ENCODE measurements at places on chromosomes 7 and 10.

- H3K4me1 ChIP-seq = no peaks in the 10 kb centered on the region
- no peak for DNase-seq
- H3K4me3 ChIP-seq = no peak overlapping the region
- no peaks in the 10 kb centered on the region for H3K36me3 ChIP-seq
- H3K27me3 ChIP-seq = no peaks in the 10 kb centered on the region
Measured at GRCh38 chr7:48933549-48934085, 9.3 kb downstream of the CDC14C start.

DNA sequence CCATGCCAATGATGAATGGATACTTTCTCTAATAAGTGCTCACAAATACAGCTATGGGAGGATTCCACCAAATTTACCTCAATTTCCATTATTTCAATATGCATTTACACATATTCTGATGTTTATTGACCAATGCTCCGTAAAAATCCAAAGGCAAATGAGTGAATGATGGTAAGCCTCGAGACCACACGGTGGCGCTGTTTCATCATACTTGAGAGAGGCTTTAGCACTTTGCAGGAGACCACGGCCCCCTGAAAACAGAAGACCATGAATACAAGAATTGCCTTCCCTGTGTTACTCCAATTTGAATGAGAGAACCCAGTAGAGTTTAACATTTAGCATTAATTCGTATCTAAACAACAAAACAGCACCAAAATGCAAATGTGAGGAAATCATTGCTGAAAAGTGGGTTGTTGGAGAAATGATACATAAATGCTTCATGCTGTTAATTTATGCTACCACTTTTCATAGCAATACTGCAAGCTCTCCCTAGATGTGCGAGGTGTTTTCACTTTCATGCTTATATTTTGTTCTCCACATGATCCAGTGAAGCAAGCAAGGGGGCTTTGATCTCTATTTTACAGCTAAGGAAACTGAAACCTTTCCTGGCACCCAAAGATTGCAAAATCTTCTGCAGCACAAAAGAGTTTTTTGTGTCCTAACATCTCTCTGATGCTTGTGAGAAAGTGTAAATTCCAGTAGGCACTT, 35.4 kb downstream of the TRIL start:
- H3K36me3 ChIP-seq = no peaks in the 10 kb centered on the region
- peaks cover 43% of the 10 kb centered on the region for H3K4me1 ChIP-seq
- DNase-seq = no peak
- H3K27me3 ChIP-seq = peaks cover 29% of the 10 kb centered on the region
- H3K27ac ChIP-seq = no peak overlapping the region

- H3K4me3 ChIP-seq = no peak overlapping the region
- peaks cover 4% of the 10 kb centered on the region for H3K36me3 ChIP-seq
- peaks cover 8% of the 10 kb centered on the region for H3K4me1 ChIP-seq
- peaks cover 18% of the 10 kb centered on the region for H3K27me3 ChIP-seq
Measured at GRCh38 chr10:133109711-133110110, 22.0 kb downstream of the ADGRA1 start.

DNA sequence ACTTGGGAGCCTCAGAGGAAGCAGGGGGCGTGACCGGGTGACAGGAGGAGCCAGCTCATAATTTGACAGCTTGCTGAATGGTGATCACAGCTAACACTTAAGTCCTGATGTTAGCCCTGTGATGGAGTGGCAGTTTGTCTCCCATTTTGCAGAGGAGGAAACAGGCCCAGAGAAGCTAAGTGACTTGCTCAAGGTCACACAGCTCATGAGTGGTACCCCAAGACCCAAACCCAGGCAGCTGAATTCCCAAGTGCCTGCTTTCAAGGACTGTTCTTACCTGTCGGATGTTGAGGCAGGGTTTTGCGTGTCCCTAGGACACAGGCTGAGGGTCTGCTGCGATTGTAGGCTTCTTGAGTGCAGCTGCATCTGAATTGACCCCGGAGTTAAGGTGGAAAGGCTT, 51.7 kb downstream of the PALD1 start:
- peaks cover 3% of the 10 kb centered on the region for H3K27me3 ChIP-seq
- no peak overlapping the region for H3K4me3 ChIP-seq
- no peak for DNase-seq
- peaks cover 3% of the 10 kb centered on the region for H3K36me3 ChIP-seq
- H3K27ac ChIP-seq = no peak overlapping the region
- H3K4me1 ChIP-seq = no peaks in the 10 kb centered on the region

DNA sequence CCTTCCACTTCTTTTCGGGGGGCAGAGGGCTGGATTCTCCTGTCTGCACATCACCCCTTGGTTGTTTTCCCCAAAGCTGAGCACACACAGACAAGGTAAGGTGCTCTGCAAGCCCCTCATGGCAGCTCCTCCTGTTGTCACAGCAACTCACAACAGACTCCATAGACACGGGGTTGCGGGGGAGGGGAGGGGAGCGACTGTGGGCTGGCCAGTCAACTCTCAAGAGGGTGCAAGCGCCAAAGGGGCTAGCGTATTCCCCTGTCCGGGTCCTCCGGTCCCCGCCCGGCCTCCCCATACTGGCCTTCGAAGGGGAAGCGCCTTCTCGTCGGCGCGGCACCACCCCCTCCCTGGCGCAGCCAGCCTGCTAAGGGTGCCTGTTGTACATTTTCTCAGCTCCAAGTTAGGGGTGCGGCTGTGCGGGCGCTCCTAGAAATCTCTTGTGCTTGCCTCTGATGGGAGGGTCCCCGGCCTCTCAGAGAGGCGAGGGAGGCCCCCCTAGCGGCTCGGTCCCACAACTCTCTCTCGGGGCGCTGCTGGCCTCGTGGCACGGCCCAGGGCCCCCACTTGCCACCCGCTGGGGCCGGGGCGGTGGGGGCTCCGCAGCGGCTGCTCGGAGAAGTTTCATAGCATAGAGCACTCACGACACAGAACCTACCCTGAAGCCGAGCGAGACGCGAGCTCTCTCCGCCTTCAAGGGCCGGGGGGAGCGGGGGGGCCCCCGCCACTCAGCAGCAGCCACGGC, 498 bp downstream of the RHOBTB1 start:
- peaks cover 9% of the 10 kb centered on the region for H3K36me3 ChIP-seq
- H3K4me3 ChIP-seq = peak overlapping the region; percentile 97
- H3K4me1 ChIP-seq = peaks cover 34% of the 10 kb centered on the region
- H3K27ac ChIP-seq = peak overlapping the region; percentile 89
- H3K27me3 ChIP-seq = no peaks in the 10 kb centered on the region
- peak; percentile 76 for DNase-seq

GRCh38 chr7:17405786-17406185, 107.3 kb downstream of the AHR start:
- H3K27me3 ChIP-seq = no peaks in the 10 kb centered on the region
- H3K4me1 ChIP-seq = peaks cover 6% of the 10 kb centered on the region

DNA sequence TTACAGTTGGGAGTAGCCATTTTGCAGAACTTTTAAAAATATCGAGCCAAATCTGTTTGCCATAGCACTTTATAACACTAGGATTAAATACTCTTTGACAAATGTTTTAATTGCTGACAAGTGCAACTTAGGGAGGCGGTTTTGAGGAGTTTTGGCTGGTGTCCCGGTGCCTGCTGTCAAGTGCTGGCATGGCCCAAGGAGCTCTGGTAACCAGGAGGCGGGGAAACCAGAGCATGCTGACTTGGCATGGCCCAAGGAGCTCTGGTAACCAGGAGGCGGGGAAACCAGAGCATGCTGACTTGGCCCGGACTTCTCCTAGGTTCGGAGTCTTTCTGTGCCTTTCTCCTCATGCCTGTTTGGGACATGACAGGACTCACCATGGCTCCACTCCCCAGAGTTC, 30.8 kb upstream of the ZNF32 start:
- no peaks in the 10 kb centered on the region for H3K36me3 ChIP-seq
- no peak overlapping the region for H3K4me3 ChIP-seq
- no peak overlapping the region for H3K27ac ChIP-seq
- H3K27me3 ChIP-seq = peaks cover 30% of the 10 kb centered on the region
- no peaks in the 10 kb centered on the region for H3K4me1 ChIP-seq

DNA sequence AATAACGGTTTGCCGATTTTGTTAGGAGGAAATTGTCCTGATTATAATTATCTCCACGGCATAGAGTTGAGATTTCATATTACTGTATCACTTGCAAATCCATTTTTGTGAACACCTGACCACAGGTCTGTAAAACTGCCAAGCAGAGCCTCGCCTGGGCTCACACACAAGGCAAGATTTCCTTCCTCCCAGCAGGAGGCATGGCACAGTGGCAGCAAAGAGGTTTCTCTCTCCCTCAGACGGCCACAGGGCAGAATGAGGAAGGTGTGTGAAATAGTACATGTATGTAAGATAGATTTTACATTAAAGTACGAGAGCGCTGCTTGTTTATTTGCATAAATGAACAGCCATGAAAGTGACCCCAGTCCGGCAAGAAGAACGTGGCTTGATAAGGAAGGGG, 130.1 kb downstream of the CELF2 start:
- H3K27me3 ChIP-seq = peaks cover 70% of the 10 kb centered on the region
- peaks cover 3% of the 10 kb centered on the region for H3K36me3 ChIP-seq
- H3K4me1 ChIP-seq = peaks cover 44% of the 10 kb centered on the region
- DNase-seq = no peak

GRCh38 chr7:103073989-103074518, 542 bp downstream of the FBXL13 start:
- H3K27me3 ChIP-seq = no peaks in the 10 kb centered on the region
- peaks cover 19% of the 10 kb centered on the region for H3K4me1 ChIP-seq
- no peaks in the 10 kb centered on the region for H3K36me3 ChIP-seq

GRCh38 chr7:123351516-123352505, 152.0 kb upstream of the SLC13A1 start:
- DNase-seq = no peak
- no peak overlapping the region for H3K4me3 ChIP-seq
- H3K27me3 ChIP-seq = peaks cover 4% of the 10 kb centered on the region
- no peak overlapping the region for H3K27ac ChIP-seq

DNA sequence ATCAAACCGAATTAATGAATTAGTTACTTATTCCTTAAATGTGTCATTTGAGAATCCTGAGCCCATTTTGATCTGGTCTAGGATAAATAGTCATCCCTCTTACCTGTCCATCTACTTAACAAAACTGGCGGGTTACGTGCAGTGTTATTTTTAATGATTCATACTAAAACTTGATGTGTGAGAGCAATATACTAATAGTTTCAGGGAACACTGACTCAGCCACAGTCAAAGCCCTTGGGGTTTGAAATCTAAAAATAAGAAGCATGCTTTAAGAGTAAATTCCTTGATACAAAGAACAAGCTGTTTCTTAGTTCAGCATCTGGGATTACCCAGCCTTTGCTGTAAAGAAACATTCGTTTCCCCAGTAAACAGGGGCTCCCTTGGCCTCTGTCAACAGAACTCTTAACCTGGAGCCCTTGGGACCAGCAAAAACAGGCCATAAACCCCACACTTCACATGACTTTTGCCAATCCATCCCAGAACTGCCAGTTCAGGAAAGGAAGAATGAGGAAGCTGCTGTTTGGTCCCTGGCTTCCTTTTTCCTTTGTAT, 370.6 kb upstream of the IGFBP3 start:
- peak overlapping the region; percentile 90 for H3K27ac ChIP-seq
- H3K4me3 ChIP-seq = peak overlapping the region; percentile 17
- no peaks in the 10 kb centered on the region for H3K36me3 ChIP-seq
- DNase-seq = no peak

DNA sequence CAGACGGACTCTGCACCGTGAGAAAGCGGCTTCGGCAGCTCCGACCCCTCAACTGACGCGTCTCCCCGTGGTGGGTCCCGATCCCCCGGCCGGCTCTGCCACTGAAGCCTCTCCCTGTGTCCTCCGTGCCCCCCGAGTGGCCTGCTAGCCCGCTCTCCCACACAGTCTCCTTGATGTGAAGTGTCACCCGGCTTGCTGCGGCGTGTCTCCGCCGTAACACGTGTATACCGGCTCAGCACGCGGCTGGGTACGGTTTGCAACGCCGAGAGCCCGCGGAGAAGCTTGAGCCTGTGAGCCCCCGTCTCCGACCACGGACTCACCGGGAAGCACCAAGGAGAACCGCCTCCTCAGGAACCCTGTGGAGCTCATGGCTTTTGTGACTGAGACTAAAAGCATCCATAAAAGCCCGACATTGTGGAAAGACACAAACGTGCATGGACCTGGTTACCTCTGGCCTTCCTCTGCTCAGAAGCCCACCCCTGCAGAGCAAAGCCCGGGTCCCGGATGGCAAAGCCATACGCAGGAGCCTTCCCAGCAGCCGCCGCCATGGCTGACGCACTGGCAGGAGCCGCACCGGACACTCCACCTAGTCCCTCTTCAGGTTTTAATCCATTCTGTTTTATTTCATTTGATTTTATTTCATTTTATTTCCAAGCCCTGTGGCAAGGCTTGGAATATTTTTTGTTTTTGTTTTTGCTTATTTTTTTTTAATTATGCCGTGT, 17.0 kb downstream of the PTPRN2 start:
- H3K27me3 ChIP-seq = peaks cover 19% of the 10 kb centered on the region
- H3K4me3 ChIP-seq = no peak overlapping the region
- H3K27ac ChIP-seq = no peak overlapping the region
- no peaks in the 10 kb centered on the region for H3K4me1 ChIP-seq
- DNase-seq = no peak

DNA sequence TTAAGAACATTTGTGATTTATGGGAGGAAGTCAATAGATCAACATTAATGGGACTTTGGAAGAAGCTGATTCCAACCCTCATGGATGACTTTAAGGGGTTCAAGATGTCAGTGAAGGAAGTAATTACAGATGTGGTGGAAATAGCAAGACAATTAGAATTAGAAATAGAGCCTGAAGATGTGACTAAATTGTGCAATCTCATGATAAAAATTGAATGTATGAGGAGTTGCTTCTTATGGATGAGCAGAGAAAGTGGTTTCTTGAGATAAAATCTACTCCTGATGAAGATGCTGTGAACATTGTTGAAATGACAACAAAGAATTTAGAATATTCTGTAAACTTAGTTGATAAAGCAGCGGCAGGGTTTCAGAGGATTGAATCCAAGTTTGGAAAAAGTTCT, 70.9 kb upstream of the NEUROD6 start:
- H3K27ac ChIP-seq = no peak overlapping the region
- H3K36me3 ChIP-seq = no peaks in the 10 kb centered on the region
- no peaks in the 10 kb centered on the region for H3K27me3 ChIP-seq
- peaks cover 5% of the 10 kb centered on the region for H3K4me1 ChIP-seq

DNA sequence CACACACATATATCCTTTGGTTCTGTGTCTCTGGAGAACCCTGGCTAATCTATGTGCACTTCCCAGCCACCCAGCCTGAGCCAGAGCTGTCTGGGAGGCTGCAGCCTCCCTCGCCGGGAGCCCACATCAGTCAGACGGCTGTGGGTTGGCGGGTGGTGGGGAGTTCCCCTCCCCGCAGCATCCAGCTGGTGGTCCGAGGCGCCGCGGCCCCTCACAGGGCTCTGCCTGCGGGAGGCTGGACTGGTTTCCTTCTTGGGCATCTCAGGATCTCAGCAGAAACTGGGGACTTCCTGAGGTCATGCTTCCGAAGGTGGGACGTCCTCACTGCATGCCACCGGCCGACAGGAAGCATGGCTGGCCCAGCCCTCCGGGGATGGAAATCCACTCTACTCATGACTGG, 22.0 kb upstream of the PSMG3 start:
- no peak overlapping the region for H3K27ac ChIP-seq
- H3K4me1 ChIP-seq = peaks cover 5% of the 10 kb centered on the region
- H3K4me3 ChIP-seq = no peak overlapping the region
- H3K36me3 ChIP-seq = no peaks in the 10 kb centered on the region
- DNase-seq = no peak

DNA sequence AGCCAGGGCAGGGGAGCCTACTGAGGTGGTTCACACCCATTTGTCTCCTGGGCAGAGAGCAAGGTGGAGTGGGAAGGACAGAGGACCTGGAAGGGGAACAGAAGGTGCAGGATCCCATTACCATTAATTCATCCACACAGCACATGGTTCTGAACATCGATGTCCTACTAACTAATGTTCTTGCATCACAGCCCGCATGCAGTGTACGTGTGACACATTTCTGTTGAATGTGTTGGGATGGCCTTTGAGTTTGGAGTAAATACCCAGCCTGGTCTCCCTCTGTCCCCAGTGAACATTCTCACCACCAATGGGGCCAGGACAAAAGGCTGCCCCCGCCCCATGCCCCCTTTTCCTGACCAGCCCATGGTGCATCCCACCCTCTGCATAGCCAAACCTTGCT, 46.3 kb downstream of the FAM241B start:
- H3K4me3 ChIP-seq = no peak overlapping the region
- H3K4me1 ChIP-seq = peaks cover 28% of the 10 kb centered on the region
- DNase-seq = no peak
- peaks cover 27% of the 10 kb centered on the region for H3K27me3 ChIP-seq
- no peak overlapping the region for H3K27ac ChIP-seq

Data from type B pancreatic cell (in vitro differentiated cells).